Pancreas (tissue), 10 donors: ENCODE measurements at places on chromosomes 1 and 21. TPM values are rescaled to one million over a fixed set of nuclear protein-coding genes. Genes with fewer than 3 reads are reported as not detected.

The PTAFR gene
- polyA plus RNA-seq: 0.76 TPM

The DCST2 gene
- 3.9 TPM for polyA plus RNA-seq

The PADI2 gene
- 0.80 TPM for polyA plus RNA-seq

The PAQR6 gene
- polyA plus RNA-seq: 5.6 TPM

GRCh38 chr1:184660462-184661191, 94.0 kb downstream of the EDEM3 start:
- DNase-seq: no peak

DNA sequence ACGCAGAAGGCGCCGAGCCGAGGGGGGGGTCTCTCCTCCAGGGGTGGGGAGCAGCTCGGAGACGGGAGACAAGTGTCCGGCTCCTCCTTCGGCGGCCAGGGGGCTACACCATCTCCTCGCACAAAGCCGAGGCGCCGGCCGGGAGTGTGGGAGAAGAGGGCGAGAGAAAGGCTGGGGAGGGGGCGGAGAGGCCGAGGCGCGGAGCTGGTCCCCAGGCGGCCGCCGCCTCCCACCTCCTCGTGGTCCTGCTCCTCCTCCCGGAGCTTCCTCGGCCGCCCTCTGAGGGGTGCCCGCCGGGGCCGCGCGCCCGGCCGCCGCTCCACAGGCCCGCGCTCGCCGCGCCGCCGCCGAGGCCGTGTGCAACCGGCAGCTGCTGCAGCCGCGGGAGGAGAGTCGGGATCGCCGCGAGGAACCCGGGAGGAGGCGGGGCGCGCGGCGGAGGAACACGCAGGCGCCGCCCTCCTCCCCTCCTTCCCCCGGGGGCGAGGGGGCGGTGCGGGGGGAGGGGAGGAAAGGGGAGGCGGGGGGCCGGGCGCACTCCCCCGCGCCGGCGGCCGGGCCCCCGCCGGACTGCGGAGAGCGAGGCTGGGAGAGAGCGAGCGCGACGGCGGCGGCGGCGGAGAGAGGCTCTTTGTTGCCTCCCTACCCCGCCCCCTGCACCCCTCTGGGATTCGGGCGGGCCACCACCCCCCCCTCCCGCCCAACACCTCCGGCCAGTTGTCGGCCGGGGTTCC, at the start of gene ENAH:
Gene ENAH, minus strand, starts transcription at position 395 of the 734 bp plus-strand sequence. CDS start 433 bp downstream, outside the sequence.
- peak; percentile 87 for DNase-seq

- DNase-seq: no peak
These were observed 8.3 kb downstream of the IL24 start for GRCh38 chr1:206905295-206906164.

DNA sequence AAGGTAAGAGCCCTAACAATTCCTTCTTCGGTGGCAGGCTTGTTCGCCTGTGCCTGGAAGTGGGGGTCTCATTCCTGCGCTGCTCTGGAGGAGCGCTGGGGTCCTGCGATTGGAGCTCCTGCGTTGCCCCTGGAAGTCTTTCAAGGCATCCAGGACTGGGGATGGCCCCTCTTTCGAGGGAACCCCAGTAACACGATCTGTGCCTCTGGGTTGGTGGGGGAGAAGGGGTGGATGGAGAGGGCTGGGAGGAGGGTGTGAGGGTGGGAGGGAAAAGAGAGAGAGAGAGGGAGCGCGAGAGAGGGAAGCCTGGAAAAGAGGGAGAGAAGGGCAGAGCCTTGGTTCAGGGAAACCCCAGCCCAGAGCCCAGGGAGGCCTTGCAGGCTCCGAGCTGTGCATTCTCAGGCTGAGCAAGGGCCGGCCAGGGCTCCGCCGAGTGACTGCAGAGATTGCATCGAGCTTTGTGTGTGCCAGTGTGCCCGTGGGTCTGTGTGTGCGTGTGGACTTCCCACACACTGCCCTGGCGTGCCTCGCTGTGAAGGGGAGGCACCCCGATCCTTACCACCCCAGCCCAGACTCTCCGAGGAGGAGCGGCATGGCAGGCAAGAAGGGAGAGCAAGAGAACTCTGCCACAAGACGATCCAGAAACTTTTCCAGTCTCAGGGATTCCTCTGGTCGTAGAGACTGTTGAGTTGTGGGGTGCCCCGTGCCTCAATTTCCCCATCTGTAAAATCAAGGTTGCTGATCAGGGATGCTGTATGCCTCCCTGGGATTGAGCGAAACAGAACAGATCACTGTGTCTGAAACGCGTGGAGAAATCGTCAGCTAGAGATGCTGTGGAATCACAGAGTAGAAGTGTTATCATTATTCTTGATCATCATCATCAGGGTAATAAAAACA, 619 bp downstream of the BCL9 start:
- DNase-seq: peak; percentile 83

DNA sequence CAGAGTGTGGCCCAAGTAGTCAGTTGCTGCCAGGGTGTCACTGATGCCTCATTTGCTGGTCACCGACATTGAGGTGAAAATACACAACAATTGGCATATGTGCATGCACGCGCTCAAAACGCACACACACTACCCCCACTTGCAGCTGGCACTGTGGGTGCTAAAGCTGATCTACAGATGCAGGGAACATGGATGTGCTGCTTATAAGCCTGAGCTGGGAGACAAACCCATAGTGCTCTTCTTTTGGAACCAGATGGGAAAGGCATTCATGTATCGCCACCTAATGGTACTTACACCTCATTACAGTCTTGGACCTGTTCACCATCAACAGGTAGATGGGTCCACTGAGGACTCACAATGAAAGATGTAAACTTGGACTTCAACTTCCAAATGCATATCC, 70.3 kb upstream of the CAMK1G start:
- no peak for DNase-seq

- no peak for DNase-seq
These were observed 176.8 kb upstream of the POU3F1 start for GRCh38 chr1:38223391-38223790.

DNA sequence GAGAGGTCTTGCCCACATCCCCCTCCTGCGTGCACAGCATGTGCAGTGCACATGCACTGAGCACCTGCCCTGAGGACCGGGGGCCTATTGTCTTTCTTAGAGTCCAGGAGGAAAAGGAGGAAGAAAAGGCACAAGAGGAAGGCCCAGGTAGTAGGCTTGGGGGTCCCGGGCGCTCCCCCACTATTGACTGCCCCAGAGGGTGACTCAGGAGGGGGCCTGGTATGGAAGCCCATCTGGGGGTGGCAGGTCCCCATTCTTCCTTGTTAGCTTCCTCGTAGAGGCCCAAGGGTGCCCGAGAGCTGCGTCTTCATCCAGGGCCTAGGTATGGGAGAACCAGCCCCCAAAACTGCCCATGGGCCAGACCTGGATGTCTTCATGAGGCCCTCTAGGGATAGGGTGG, 4.1 kb upstream of the SMYD3 start:
- no peak for DNase-seq

DNA sequence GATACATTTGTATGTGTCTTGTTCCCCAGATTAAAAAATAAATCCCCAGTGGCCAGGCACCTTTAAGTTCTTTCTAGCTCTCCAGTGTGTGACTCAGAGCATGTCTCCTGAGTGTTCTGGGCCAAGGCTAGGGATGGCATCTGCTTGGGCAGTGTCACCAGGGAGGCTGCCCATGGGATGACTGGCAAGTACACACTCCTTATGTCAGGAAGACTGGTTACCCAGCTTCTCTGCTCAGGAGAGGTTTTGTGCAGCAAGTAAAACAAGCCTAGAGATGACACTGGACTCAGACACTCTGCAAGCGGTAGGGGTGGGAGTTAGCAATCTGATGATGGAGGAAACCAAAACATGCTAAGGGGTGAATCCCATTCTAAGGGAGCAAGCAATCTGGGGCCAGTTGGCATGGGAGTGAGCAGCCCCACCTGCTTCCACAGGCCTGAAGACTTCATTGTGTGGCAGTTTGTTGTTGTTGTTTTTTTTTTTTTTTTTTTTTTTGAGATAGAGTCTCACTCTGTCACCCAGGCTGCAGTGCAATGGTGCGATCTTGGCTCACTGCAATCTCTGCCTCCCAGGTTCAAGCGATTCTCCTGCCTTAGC, 137.1 kb downstream of the EDEM3 start:
- DNase-seq: no peak

- DNase-seq: no peak
These were observed 329.4 kb upstream of the CHRM3 start for GRCh38 chr1:239056940-239057339.

- DNase-seq: no peak
These were observed 38.0 kb downstream of the SAMD13 start for GRCh38 chr1:84339503-84339902.

GRCh38 chr21:27001526-27001925, 34.6 kb upstream of the ADAMTS5 start:
- no peak for DNase-seq

- DNase-seq: no peak
These were observed 814 bp downstream of the A3GALT2 start for GRCh38 chr1:33319949-33320618.
